ENCODE measurements at places on chromosomes 2 and 18.

GRCh38 chr2:219078951-219079350, 18.2 kb upstream of the IHH start:
- DNase-seq: no peak

DNA sequence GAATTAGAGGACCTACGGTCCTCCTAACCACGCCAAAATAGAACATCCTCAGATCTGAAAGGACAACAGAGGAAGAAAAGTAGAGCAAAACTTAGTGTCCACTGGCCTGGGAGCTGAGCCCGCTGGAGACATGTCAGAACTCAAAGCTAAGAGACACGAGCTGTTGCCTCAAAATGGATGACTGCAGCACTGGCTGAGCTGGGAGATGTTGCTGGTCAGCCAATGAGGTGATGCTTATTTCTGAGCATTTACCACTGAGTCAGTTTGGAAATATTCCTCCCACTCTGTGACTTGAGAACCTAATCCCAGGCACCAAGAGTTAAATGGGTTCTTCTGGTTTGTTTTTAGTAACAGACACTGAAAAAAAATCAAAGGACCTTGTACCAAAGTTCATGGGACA, 32.6 kb downstream of the FBXO15 start:
- DNase-seq: no peak

- DNase-seq: no peak
Measured at GRCh38 chr18:70673831-70674230, 385.0 kb downstream of the SOCS6 start.

- no peak for DNase-seq
Measured at GRCh38 chr2:15145919-15146318, 415.2 kb downstream of the NBAS start.

DNA sequence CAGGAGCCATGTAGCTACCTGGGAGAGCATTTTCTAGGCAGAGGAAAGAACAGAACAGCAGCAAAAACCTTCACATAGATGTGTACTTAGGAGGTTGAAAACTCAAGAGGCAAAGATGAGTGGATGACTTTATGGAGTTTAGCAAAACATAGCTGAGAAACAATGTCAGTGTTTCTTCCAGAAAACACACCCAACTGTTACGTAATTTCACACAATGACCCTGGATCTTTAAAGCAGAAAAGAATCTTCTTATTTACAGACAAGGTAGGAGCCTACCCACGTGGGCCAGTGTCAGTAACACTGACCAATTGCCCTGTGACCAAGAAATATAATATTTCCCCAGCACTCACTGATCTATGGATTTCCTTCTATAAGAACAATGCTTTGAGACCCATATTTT, 254.6 kb downstream of the CDH20 start:
- DNase-seq: no peak

- DNase-seq: no peak
Measured at GRCh38 chr2:103469800-103470199, 708.0 kb downstream of the TMEM182 start.

DNA sequence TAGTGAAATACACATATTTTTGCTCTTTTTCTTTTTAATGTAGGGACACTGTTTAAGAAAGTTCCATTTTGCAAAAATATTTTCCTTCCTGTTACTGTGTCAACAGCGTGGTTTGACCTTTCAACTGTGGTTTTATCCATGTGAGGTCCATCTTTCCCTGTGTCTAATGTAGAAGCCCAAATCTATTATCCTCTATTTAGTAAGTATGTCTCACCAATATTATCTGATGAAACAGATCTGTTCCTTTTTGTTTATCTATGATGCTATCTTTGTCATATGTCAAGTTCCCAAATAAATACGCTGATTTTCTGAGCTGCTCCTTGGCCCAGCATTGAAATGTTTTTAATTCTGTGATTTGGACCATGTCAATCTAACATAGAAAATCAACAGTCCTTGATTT, 3.5 kb upstream of the ARHGAP15 start:
- no peak for DNase-seq

DNA sequence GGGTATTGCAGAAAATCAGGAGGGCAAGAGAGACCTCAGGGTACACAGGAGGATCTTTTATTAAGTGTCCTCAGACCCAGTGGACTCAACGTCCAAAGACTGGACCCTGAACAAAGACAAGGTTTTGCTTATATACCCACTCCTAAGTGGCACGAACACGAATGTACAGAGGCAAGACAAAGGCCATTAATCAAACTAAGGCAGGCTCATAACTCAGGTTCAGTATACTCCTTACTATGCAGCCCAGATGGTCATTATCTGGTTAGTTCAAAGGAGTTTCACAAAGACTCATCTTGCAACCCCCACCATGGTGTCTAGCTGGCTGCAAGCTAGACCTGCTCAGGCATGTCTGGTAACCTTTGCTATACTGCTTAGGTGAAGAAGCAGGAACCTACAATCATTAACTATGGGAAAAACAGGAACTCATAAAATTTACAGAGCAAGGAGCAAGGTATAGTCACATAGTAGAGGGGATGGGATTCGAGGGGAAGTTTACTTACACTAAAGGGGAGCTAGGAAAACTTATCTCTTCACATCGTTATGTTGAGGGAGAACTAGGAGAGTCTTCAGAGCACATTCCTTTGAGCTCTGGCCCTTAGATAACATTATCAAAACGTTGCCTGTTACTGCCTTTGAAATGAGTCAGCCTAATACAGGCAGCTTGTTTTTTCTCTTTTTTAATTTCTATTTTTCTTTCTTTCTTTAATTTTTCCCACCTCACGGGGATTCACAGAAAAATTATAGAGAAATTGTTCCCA, 33.9 kb downstream of the SLC4A3 start:
- no peak for DNase-seq

DNA sequence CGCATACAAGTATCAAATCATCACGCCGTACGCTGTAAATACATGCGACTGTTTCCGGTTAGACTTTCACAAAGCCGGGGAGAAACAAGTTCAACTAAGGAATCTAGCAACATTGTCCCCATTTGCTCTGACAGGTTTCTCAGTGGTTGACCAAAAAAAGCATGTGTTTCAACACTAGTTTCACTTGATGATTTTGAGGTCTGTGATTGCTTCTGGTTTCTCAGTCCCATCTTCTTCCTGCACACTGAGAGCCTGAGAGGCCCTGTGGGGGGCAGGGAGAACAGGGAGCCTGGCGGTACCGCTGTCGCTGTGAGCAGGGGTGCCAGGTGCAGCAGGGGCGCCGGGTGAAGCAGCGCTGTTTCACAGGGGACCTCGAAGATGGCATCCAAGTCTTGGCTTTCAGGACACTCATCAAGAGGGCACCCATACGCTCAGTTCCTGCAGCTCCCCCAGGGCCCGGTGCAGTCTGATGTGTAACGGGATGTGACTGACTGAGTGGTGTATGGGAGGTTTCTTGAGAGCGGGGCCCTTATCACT, 270.9 kb downstream of the TWIST2 start:
- no peak for DNase-seq

GRCh38 chr2:70607121-70607561, 53.5 kb upstream of the TGFA start:
- no peak for DNase-seq

GRCh38 chr2:187505065-187505672, 49.1 kb downstream of the TFPI start:
- DNase-seq: no peak

DNA sequence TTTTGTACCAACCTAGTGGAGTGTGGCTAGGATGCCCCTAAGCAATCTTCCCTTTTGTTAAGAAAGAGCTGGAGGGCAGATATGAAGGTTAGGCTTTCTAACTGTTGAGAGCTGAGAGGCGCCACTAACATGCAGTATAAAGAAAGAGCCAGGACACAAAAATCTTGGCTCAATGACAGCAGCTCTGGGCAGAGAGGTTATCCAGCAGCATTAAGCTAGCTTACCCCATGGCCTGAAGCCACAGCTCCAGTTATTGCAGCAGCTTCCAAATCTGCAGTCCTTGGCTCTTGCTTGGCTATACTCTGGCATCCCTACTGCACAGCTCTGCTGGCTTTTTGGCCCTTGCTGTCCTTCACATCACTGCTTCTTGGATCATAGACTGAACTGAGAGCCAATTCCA, 213.4 kb downstream of the GPD2 start:
- DNase-seq: no peak

All from naive thymus-derived CD8-positive, alpha-beta T cell (primary cell).